ENCODE measurements at places on chromosomes 1 and 21.
A peak's percentile ranks its signal among the peaks of the same experiment; 100 is the strongest.

DNA sequence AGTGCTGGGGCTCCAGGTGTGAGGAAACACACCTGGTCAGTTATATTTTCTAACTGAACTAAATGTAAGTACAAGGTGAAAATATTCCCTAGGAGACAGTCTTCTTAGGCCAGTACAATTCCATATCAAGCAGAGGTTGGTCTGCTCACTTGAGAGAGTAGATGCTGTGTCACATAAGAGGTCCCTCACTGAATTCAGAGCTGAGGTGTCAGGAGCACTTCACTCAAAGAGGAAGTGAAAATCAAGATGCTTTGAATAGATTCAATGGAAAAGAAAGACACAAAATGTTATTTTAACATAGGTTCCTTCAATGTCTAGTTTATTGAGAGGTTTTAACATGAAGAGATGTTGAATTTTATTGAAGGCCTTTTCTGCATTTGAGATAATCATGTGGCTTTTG is 4.3 kb upstream of the FCRL3 start:
- no peak for DNase-seq

DNA sequence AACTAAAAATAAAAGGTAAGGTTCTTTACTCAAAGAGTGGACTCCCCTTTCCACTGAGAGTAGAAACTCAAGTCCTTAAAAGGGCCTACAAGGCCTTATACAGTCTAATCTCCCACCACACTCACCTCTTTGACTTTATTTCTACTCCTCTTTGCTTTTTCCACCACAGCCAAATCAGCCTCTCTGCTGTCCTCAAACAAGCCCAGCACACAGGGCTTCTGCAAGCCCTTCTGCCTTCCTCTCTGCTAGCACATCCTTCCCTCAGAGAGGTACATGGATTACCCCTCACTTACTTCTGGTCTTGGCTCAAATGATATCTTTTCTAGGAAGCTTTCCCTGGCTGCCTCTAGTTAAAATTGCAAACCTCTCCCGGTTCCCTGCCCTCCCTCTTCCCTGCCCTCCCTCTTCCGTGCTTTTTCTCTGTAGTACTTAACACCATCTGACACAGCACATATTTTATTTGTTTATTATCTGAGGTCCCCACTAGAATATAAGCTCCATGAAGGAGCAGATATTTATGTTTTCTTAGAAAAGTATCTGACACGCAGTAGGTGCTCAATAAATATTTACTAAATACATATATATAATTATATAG is 1.7 kb downstream of the LYST start:
- no peak for DNase-seq

GRCh38 chr1:16174261-16174868 is 18.5 kb upstream of the EPHA2 start:
- no peak for DNase-seq

GRCh38 chr1:191869790-191870312 is 288.4 kb upstream of the RGS18 start:
- DNase-seq, result no peak

- no peak for DNase-seq
These were observed 163.8 kb downstream of the CHRM3 start for GRCh38 chr1:239550178-239550577.

DNA sequence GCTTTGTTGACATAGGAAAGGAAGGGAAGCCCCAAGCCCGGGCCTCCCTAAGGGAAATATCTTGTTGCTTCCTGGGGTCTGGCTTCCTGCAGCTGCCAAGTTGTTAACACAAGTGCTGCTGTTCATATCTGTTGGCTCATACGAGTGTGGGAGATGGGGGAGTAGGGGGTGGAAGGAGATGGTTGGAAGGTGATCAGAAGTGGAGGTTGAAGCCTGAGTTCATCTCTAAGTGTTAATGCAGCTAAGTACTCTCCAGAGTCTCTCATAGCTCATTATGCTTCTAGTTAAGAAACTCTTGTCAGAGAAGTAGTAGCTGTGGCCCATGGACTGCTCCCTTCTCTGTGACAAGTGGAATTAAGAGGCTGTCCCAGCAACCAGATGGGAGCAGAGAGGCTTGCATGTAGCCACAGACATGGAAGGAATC is 319.2 kb upstream of the SPAG17 start:
- no peak for DNase-seq

DNA sequence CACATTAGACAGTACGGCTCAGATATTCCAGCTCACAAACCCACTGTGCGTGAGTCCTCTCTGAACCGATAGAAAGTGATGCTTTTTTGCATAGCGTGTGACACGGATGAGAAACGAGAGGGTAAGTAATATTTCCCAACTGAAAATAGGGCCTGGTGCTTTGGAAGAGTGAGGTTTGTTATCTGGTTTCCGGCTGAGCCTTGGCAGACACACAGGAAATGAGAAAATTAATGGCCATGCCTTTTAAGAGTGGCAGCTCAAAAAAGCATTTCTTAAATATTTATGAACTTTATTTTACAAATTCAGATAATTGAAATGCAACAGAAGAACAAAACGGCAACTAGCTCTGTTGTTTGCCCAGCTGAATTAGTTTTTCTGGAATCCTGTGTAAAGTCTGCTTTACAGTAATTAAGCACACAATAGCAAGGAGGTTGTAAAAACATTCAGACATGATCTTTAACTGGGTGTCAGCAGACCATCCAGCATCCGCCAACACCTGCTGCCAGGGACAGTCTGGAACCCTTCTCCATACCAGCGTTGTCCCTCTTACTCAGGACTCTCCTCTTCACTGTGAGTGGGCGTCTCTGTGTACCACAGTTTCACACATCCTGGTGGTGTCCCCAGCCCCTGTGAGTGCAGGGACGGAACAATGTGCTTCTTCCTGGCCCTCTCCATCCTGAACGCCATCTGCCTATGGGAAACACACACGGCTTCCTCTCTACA is 155.4 kb downstream of the PGBD5 start:
- no peak for DNase-seq

- no peak for DNase-seq
These were observed 6.6 kb upstream of the AMPD1 start for GRCh38 chr1:114701931-114702330.

DNA sequence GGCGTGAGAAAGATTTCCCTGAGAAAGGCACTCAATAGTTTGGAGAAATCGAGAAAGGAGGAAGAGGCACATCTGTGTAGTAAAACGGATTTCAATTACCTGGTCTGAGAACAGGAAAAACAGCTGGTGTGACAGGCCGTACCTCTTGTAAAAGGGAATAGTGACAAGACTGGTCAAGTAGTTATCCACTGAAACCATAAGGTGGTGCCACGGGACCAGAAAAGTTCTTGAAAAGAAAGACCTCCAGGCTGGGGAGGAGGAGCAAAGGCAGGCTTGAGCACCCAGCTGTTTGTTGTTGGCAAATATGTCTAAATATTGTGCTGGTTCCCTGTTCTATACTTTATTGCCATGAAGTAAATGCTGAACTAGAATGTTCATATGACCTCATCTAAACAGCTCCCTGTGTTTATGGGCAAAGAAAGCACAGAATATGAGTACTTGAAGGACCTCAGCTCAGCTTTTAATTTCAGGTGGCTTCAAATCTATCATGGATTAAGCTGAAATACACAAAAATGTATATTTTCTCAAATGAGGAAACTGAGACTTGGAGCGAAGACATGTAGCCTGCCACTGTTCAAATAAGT is 4.0 kb downstream of the HAO2 start:
- DNase-seq, result peak; percentile 15

DNA sequence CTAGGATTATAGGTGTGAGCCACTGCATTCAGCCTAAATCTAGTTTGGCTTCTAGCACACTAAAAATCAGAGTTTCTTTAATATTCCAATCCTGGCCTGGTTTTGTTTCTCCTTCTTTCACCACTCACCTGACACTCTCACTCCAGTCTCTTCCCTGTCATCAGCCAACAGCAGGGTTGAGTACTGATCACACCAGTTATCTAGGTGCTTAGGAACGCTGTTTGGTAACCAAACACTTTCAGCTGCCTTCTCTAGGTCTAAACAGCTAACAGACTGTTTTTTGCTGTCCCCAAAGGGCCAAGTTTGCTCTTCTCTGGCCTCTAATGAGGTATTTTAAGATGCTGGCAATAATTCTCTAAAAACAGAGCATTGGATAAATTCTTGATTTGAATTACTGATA is 17.7 kb upstream of the FRRS1 start:
- no peak for DNase-seq

DNA sequence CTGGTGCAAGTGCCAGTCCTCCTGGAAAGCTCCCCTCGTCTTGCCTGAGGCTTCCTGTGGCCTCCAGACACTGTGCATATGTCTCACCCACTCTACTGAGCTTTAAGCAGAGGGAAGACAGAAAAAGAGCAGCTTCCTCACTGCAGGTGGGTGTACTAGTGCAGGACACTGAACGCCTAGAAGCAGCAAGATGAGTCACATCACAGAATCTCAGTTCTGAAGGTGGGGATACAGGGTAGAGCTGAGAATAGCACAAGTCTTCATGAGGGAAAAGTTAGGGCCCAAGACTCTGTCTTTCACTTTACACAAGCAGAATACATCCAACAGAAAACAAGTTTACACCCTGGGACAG is 37.4 kb downstream of the PCAT6 start:
- DNase-seq, result no peak

DNA sequence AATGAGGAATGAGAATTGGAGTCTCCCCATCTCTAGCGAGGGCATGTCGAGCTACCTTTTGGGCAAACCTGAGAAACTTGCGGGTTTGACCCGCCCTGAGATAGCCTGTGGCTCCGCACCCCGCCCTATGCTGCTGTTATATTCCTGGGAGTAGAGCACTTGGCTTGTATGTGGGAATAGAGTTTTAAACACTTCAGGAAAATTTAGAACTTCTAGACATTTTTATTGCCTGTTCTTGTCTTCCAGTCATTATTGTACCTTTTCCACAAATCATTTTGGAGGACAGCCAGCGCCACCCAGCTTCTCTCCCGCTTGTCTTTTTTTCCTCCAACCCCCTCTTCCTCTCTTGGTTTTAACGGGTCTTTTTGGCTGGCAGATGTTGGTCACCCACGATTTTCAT is 738 bp downstream of the GNPAT start:
- peak; percentile 17 for DNase-seq

DNA sequence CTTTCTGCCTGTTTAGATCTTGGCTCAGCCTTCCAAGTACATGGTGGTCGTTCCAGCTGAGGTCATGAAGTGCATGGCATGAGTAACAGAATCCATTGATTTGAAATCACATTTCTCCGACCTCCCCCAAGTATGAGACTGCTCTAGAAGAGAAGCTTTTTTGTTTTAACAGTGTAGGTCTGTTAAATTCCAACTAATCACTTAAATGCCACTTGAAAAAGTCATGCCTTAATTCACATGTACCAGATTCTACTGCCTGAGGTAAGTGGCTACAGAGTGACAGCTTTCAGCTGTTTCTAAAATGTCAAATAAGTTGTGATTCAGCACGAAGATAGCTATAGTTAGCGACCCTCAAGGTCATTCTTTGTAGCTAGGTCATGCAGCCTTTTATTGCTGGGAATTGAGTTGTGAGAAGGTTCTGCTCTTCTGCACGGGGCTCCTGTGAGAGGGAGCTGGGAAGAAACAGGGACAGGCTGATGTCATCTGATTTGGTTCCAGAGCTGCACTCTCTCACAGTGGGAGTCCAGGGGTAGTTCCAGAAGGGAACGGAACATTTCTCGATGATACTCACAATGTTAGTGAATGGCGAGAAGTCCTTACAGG is 112.7 kb downstream of the VPS13D start:
- peak; percentile 1 for DNase-seq

DNA sequence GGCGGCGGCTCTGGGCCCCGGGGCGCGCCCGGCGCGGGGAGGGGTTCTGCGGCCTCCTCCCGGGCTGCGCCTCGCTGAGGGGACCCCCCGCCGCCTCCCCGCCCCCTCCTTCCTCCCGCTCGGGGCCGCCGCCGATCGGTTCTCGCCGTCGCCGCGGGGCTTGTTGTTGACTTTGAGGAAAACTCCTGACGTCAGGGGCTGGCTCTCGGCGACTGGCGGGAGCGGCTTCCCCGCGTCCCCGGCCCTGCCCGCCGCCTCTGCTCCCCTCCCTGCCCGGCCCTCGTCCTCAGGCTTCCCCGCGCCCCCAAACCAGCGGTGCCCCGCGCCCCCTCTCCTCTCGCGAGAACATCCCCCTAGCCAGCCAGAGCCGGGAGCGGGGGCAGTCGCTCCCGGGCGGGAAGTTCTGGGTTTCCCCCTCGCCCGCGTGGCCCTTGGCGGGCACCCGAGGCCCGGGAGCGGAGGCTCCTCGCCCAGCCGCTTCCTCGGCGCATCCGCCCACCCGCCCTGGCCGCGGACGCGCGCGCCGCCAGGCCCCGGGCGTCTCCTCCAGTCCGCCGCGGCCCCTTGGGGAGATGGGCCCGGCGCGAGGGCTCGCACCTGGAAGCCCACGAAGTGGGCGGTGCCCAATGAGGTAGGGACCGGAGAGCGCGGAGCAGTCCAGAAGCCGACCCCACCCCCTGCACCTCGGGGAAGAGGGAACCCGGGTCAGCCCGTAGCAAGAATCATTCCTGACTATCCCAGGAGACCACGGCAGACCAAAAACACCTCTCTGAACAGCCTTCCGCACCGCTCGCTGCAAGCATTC is 611 bp upstream of the AKT3 start:
- peak; percentile 80 for DNase-seq

GRCh38 chr21:45262041-45262581 is 25.6 kb downstream of the POFUT2 start:
- DNase-seq, result no peak

All from HCEC 1CT (cell line).